ENCODE measurements at places on chromosomes 2 and 18.

- peak; percentile 46 for DNase-seq
Observed at GRCh38 chr2:126657636-126658318, 1.8 kb downstream of the GYPC start.

DNA sequence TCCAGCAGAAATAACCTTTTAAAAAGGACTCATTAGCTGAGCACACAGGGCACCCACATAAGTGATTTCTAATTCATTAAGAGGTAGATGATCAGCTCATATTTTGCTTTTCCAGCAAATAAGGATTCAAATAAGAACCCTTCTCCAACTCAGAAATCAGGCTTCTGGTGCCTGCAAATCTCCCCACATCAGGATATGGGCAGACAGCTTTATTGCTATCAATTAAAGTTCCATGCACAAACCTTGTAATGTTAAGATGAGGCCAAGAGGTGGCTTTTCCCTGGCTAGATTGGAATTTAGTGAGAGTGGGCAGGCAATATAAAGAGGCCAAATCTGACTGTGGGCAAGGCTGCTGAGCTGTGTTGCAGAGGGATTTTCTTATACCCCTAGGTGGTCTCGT, 193.6 kb downstream of the SH3RF3 start:
- no peak for DNase-seq

DNA sequence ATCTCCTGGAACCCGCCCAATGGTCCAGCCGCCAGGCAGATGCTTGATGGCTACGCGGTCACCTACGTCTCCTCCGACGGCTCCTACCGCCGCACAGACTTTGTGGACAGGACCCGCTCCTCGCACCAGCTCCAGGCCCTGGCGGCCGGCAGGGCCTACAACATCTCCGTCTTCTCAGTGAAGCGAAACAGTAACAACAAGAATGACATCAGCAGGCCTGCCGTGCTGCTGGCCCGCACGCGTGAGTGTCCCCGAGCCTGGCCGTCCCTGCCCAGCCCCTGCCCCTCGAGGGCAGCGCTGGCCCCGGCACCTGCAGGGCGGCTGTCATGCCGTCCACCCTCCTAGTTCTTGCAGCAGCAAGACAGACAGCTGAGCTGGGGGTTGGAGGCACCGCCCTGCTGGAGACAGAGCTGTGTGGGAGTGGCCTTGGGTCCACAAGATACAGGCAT, 36.7 kb downstream of the MTERF4 start:
- no peak for DNase-seq

GRCh38 chr2:144826105-144826504, 306.2 kb upstream of the ZEB2 start:
- no peak for DNase-seq

DNA sequence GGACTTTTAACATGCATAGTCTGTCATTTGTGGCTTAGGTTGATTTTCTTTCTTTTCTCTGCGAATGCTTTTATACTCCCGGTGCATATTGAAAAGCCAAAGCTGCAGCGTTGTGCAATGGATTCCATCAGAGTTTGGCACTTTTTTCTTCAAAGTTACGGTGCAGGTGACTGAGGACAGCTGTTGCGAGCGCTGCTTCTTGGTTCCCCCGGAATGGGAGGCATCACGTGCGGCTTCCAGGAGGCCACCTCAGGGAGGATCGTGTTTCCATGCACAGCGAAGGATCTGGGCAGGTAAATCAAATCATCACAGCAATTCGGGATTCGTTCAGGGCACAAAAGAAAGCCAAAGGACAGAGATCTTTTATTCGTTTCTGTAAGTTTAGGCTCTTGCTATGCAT, 109.6 kb upstream of the ALKAL2 start:
- DNase-seq, result no peak

DNA sequence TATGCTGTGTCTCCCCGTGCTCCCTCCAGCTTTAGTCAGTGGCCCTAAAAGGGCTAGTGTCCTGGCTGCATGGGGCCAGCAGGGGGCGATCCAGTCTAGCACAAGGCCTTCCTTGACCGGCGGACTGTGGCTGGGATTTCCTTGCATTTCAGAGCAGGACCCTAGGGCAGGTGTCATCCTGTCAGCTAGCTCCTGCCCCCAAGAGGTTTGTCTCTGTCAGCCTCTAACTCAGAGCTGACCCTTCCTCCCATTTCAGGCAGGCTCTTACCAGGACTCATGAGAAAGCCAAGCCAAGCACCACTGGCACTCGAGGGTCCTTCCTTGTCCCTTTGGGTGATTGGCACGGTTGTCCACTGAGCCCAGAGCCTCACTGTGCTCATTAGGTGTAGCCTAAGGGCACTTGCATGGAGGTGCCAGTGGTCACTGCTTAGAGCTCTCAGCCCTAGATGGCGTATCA, 140.3 kb downstream of the RPIA start:
- DNase-seq, result peak; percentile 29

GRCh38 chr2:63819256-63819655, 22.4 kb upstream of the UGP2 start:
- DNase-seq, result no peak

DNA sequence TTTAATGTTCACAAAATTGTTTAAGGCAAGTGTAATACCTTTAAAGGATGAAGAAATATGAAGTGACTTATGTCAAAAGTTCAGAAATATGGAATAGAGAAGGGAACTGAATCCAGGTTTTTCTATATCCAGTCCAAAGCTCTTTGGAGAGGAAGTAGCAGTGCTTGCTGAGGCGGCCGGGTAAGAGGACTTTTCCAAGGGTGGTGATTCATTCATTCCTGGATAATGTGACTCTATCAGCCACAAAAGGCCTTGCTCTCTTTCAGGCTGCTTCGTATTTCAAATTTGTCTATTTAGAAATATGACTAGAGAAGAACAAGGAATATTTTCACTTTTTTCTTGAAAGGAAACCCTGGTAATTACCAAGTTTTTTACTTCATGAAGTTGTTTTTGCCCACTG, 830.1 kb upstream of the ZEB2 start:
- DNase-seq, result no peak

Data from GM12892 (cell line).